ENCODE measurements at places on chromosomes 1 and 21. TPM values are rescaled to one million over a fixed set of nuclear protein-coding genes. Genes with fewer than 3 reads are reported as not detected.

- DNase-seq: no peak
Observed at GRCh38 chr1:219099307-219099706, 74.4 kb upstream of the LYPLAL1 start.

GRCh38 chr1:61425040-61425439, 299.9 kb downstream of the TM2D1 start:
- no peak for DNase-seq

C1orf115 gene
- 27.4 TPM for total RNA-seq

DNA sequence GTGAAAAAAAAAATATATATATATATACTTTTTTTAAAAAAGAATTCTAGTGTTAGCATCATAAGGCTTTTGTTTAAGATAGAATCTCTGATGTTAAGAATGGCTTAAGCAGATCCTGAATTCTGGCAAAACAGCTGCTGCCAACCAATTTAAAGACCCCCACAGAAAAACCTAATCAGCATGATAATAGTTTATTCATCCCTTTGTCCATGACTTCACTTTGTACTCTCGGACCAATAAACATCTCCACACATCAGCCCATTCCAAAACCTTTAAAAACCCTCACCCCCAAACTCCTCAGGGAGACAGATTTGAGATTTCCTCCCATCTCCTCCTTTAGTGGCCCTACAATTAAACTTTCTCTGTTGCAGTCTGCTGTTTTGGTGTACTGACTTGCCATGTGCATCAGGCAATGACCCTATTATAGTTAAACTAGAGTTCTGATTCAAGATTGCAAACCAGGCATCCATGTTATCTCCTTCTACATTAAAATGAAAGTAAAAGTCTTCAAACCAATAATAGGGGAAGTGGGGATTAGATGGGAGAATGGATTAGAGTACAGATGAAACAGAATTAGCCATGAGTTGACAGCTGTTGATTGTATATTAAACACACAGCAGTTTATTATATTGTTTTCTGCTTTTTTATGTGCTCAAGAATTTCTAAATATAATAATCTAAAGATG, 9.8 kb upstream of the PHTF1 start:
- DNase-seq: no peak

GRCh38 chr1:215416497-215416896, 150.6 kb upstream of the KCTD3 start:
- DNase-seq: no peak

OR2G6 gene
- total RNA-seq: not detected

C1orf94 gene
- total RNA-seq: not detected

GRCh38 chr21:28937737-28938136, 54.9 kb downstream of the LTN1 start:
- no peak for DNase-seq

GRCh38 chr21:42694751-42695696, 41.6 kb downstream of the PDE9A start:
- no peak for DNase-seq

DNA sequence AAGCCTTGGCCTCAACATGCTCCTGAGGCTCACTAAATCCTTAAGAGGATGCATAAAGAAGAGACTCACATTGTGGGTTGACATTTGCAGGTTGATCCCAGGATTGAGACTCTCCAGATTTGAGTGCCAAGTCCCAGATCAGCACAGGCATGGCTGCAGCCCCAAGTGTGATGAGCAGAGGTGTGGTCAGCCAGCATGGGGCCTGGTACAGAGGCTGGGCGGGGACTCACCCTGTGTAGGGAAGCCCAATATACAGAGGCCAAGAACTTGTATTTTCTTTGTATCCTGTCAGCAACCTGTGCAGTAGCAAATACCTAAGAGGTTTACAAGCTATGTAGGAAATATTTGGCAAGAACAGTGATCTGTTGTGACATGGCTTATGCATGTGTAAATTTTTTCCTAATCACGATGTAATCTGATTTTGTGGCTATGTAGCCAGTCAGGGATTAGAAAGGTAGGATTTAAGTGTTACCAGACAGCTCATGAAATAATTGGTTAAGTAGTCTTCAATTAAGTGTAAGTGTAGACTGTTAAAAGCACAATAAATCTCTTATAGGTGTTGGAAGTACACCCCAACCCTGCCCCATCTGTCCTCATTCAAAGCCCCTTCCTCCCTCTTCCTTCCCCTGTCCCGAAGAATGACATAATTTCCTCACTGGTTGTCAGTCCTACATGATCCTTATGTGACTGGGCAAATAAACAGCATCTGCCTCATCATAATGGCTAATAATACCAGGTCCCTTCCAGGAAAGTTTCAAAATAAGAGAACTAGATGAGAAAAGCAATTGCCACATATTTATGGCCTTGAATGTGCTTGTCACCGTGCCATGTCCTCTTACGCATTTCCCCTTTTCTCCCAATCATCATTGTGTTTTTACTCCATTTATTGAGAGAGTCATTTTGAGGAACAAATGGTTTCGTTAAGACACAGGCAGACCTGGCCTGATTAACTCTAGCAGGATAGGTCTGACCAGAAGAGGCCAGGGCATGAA, 120.9 kb downstream of the HLX start:
- DNase-seq: no peak

F11R gene
- total RNA-seq: 31.7 TPM

IL10 gene
- 34.4 TPM for total RNA-seq

DNA sequence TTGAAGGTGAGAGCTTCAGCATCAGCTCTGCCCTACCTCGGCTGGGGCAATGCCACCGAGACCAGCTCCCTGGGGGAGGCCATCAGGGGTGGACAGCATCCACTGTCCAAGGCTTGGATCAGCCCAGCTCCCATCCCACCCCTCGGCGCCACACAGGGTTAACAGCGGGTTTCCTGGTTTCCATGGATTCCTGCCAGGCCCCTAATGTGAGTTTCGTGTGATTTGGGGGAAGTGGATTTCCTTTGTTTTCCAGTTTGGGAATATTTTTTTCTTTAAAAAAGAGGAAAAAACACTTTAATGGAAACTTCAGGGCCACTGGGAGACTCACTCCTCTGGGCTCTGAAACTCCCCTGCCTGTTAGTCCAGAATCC, 34.3 kb downstream of the CASZ1 start:
- DNase-seq: no peak

DNA sequence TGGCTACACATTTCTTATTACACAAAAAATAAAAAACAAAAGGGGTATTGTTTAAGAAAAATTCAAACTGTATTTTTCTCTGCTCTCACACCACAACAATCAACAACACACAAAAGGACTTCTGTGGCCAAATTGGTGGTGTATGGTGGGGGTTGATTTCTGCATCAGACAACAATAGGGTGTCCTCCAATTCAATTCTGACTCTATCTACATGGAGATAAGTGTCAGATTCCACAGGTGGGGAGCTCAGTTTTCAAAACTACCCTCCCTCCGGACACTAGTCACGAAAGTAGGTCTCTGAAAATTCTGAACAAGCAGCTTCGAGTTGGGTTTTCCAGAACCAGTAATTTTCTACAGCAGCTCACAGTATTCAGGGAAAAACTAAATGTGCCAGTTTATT, 744.9 kb upstream of the NCAM2 start:
- no peak for DNase-seq

DNA sequence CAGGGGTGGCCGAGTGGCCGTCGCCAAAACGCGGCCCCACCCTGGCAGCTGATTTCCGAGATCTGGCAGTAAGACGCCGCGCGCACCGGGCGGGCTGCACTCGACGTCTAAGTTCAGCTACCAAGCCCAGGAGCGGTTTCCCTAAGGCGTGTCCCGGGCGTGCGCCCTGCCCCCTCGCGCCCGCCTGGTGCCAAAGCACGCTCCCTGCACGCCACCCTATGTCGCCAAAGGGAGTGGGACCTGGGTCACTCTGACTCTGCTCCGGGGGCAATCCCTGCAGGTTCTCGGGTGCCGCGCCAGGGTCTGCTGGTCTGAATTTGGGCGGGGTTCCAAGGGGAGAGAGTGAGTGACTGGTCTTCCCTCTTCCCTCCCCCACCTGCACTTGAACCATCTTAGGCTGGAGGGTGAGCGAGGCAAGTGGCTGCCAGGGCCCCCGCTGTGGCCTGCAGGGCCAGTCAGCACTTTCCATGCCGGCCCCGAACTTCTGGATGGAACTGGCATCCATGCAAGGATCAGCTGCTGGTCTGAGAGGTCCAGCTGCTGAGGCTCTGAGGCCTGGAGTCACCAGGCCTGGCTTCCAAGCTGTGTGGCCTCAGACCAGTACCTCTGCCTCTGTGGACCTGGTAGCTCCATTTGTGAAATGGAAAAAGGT, at the start of gene LRRC38:
LRRC38 (minus strand) TSS at position 109 of the 652 bp plus-strand sequence. CDS start 410 bp downstream, outside the sequence.
- DNase-seq: no peak

- DNase-seq: no peak
Observed at GRCh38 chr1:229328598-229329362, 14.1 kb downstream of the CCSAP start.

GRCh38 chr1:43541141-43541540, 10.5 kb downstream of the PTPRF start:
- no peak for DNase-seq

HEYL gene
- 5.8 TPM for total RNA-seq

GRCh38 chr1:42143896-42144710, 9.1 kb upstream of the GUCA2B start:
- no peak for DNase-seq

RSPH1 gene
- total RNA-seq: 0.36 TPM

LDLRAP1 gene
- total RNA-seq: 13.2 TPM

DNA sequence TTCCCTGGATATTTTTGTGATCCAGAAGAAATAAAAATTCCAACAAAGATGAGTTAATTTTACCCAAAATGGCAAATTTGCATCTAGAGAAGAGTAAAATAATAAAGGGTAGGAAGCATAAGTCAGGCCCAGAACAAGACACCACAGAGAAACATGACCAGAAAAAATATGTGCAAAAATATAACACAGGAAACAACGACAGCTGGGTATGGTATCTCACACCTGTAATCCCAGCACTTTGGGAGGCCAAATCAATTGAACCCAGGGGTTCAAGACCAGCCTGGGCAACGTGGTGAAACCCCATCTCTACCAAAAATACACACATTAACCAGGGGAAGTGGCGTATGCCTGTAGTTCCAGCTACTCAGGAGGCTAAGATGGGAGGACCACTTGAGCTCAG, 39.7 kb upstream of the SDC3 start:
- DNase-seq: no peak

HSPA6 gene
- total RNA-seq: 15.6 TPM

- DNase-seq: no peak
Observed at GRCh38 chr1:237309595-237310118, 267.7 kb downstream of the RYR2 start.

OTUD7B gene
- total RNA-seq: 17.0 TPM

CD1E gene
- total RNA-seq: 0.44 TPM

DNA sequence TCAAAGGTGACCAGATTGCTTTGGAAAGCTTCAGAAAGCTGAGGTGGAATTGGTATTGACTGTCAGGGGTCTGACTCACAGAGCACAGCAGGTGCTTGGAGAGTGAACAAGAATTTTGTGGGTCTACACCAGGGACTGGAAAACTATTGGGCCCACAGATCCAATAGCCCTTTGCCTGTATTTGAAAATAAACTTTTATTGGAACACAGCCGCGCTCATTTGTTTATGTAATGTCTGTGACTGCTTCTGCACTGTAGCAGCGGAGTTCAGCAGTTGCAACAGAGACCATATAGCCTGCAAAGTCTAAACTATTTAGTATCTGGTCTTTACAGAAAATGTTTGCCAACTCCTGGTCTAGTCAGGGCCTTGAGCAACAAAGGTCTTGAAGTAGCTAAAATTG, 315.6 kb downstream of the NFIA start:
- DNase-seq: no peak

DNA sequence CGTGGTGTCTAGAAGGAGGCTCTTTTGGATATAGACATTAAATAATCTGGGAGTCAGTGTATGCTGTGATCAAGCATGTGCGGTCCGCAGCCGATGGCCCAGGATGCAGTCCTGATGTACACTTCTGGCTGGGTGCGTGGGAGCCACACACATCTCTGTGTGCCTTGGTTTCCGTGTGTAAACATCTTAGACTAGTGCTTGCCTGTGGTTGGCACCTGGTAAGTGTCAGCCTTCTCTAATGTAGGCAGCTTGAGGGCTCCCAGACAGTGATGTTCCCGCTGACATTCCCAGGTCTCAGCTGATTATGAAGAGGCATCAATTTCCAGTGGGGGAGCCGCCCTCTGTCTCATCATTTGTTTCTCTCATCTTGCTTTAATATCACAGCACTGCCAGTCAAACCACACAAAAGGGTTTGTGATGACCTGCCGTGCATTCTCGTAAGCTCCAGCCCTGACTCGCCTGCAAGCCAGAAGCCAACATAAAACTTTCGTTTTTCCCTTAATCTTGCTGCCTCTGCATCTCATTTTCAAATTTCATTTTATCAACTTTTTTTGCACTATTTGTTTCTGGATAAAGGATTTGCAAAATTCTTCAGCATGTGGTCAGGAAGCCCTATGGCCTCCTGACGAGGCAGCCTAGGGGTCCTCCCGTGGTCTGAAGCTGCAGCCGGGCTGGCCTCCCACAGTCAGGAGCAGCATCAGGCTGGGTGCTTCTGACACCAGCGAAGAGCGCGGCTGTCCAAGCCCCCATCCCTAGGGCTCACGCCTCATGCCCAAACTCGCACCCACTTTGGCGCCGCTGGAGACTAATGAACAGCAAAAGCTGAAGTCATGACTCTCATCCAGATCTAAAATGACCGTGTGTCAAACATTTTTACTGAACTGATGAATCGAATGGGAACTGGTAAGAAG, 28.1 kb downstream of the PDE9A start:
- DNase-seq: no peak

DNA sequence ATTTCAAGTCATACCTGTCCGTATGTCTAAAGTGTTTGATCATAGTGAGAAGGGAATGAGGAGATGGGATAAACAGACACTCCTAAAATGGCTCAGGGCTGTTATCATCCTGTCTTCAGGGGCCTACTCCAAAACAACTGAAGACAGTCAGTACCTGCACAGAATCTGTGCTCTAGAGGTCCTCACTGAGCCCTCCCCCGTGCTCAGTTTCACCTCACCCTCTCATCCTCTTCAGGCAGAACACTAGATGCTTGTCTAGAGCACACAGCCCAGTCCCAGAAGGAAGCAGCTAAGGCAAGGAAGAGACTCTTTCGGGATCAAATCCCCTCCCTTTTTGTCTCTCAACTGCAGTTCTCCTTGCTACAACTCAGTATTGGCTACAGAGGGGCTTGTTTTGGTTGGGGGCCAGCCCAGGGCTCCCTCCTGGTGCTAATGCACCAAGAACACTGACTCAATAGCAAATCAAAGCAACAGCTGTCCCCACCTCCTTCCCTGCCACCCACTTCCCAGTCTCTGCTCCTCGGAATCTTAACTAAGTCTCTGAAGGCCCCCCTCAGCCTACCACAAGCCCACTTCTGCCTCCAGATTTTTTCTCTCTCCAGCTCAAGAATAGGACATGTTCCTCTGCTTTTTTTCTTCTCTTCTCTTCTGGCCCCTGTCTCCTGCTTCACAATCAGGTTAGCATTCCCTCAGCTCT, 10.1 kb downstream of the CADM3 start:
- DNase-seq: no peak

- no peak for DNase-seq
Observed at GRCh38 chr1:55363268-55363667, 148.1 kb upstream of the USP24 start.

DNA sequence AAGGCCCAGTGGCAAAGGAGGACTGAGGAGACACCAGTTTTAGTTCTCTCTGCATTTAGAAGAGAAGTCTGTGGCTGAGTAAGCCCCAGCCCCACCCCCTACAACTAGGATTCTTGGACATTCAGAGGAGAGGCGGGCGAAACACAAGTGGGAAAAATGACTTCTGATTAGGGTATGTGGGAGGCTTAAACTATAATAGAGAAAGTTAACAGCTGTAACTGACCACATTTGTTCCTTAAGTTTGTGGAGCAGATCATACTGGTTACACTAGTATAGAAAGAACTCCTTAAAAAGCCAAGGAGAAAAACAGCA, 11.2 kb upstream of the TRIM33 start:
- DNase-seq: no peak
